Right ventricle myocardium superior (tissue), 1 donor: ENCODE measurements at places on chromosomes 4 and X.

GRCh38 chr4:29082684-29083083 is 1637.5 kb upstream of the PCDH7 start:
- no peak for DNase-seq

DNA sequence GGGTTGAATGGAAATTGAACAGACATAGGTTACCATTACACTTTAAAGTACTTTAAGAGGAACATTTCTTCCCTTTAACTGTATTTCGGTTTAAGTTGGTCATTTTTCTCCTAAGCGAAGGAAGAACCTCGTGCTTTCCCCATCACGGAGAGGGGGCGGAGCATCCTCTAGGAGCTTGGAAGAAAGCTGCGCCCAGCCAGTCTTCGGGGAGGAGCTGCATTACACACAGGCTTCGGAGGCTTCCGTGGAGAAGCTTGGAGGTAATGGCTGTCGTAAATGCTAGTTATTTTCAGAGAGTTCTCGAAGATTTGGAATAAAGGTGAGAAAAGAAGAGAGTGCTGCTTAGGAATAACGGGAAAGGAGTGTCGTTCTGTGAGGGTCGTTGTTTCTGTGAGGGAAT is at the start of gene PWWP3B:
PWWP3B (plus strand) TSS at position 199 of the 400 bp plus-strand sequence. CDS start 37,128 bp downstream, outside the sequence.
- DNase-seq: peak; percentile 45

- DNase-seq: no peak
These were observed 3.8 kb downstream of the SCML1 start for GRCh38 chrX:17741123-17741511.

DNA sequence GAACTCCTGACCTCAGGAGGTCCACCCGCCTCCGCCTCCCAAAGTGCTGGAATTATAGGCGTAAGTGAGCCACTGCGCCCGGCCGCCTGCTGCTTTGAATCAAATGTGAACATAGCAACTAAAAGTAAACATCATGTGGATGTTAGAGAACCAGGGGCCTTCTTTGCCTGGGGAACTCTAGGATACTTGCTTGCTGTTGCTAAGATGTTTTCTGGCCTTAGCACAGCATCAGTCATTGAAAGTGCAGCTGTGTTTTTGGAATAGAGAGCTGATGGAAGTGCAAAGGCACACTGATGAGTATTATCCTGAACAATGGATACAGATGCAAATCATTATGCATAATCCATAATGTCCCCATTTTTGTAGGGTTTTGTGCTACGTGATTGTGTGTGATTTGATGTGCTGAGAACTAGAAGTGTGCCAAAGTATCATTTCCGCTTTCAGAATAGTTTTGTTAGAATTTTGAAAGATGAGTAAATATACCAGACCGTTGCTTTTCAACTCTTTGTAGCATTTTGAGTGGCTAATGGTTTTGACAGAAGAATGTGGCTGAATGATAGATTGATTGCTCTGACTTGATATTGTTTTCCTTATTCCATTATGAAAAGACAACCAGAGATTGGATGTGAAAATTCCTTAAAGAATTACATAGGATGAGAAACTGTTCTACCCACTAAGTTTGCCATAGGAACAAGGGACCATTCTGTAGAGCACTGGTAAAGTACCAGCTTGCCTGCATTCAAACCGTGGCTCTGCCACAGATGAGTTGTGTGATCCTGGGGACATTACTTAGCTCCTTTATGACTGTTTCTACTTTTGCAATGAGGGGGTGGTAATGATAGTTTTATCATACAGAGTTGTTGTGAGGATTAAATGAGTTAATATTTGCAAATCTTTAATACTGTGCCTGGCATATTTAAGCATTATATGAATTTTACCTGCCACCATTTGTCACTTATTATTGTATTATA is 74.7 kb downstream of the REPS2 start:
- DNase-seq: no peak

GRCh38 chr4:165765053-165765452 is 108.0 kb upstream of the TLL1 start:
- no peak for DNase-seq

DNA sequence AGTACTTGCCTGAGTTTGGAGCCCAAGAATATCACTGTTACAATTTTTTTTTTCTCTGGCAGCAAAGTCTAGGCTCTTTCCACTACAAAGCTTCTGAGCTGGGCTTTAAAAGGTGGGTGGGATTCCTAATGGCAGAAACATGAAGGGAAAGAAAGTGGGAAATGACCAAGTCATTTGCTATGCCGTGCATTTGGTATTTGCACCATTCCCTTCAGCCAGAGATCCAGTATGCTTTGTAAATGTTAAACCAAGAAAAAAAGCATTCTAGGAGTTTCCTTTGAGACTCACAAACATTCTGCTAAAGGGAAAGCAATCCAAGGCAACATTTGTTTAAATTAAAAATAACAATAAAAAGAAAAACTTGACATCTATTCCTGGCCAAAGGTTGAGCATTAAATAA is 451.2 kb downstream of the RAB28 start:
- DNase-seq: no peak

GRCh38 chrX:17441965-17442364 is 67.0 kb downstream of the NHS start:
- DNase-seq: no peak

- DNase-seq: no peak
These were observed 42.3 kb downstream of the SPATA4 start for GRCh38 chr4:176153124-176153523.

- DNase-seq: no peak
These were observed 529 bp upstream of the UBA6 start for GRCh38 chr4:67701517-67701850.

GRCh38 chr4:145937971-145938611 is 532 bp downstream of the ZNF827 start:
- no peak for DNase-seq

DNA sequence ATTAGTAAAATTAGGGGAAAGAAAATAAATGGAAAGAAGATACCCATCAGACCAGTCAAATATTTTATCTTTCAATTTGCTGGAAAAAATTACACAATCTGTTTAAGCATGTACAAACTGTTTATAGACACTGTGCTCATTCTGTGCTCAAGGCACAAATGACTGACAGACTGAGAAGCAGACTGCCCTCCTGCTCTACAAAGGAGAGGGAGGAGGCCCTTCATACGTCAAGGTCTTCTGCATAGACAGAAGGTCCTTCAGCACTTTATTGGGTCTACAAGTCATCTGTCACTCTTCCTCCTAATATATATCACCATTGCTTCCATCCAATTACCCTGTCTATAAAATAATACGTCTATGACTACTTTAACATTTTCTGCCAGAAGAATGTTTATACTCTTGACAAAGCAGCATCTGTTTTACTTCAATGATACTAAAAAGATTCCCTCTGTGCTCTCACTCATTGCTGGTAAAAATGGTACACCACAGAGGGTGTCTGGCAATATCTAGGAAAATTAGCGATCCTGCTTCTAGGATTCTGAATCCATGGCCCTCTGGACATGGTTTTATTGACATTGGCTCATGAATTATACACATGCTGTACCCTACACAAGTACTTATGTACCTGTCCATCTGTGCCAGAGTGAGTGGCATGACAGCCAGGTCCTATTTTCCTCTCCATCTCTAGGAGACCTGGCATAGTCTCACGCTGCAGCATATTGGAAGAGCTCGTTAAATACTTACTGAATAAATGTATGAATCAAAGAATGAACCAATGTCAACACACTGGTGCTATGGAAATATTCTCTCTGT is 11.3 kb downstream of the SLC10A6 start:
- DNase-seq: no peak

DNA sequence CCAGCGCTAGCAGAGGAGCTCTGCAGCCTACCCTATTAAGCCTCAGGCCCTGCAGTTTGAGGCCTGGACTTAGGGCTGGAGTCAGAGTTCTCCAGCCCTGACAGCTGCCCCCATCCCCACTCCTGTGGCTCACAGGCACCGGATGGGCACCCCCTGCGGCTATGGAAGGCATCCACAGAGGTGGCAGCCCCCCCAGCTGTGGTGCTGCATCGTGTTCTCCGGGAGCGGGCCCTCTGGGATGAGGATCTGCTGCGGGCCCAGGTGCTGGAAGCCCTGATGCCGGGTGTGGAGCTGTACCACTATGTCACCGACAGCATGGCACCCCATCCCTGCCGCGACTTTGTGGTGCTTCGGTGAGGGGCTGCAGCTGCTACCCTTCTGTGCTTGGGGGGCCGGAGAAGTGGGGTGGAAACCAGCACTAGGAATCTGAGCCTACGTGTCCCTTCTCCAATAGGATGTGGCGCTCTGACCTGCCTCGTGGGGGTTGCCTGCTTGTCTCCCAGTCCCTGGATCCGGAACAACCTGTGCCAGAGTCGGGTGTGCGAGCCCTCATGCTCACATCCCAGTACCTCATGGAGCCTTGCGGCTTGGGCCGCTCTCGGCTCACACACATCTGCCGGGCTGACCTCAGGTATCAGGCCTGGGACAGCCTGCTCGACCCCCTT is 76.2 kb downstream of the STARD8 start:
- DNase-seq: no peak

DNA sequence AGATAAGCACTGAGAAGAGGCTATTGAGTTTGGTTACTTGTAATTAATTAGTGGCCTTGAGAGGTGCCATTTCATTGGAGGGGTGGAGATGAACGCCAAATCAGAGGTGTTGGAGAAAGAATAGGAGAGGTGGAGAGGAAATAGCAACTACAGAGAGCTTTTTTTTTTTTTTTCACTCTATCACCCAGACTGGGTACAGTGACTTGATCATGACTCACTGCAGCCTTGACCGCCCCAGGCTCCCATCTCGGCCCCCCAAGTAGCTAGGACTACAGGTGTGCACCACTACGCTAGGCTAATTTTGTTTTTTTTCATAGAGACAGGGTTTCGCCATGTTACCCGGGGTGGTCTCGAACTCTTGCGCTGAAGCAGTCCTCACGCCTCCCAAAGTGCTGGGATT is 5.2 kb downstream of the NHS start:
- DNase-seq: no peak

GRCh38 chr4:76087007-76087769 is 12.7 kb downstream of the ART3 start:
- no peak for DNase-seq

GRCh38 chr4:142044271-142044670 is 407.9 kb downstream of the IL15 start:
- no peak for DNase-seq

DNA sequence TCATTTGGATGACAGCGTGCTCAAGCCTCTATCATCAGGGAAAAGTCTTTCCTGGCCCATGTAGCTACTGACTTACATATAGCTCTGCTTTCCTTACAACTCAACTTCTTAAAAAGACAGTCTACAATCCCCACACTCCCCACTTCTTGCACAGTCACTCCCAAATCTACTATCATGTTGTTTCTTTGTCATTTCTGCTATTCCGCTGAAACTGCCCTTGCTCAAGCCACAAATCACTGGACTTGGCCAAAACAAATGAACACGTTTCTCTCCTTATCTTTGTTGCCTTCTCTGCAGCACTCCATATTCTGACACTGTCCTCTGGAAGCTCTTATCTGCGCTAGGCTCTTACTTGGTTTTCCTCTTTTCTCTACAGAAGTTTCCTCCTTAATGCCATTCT is 28.2 kb downstream of the GPRIN3 start:
- no peak for DNase-seq

DNA sequence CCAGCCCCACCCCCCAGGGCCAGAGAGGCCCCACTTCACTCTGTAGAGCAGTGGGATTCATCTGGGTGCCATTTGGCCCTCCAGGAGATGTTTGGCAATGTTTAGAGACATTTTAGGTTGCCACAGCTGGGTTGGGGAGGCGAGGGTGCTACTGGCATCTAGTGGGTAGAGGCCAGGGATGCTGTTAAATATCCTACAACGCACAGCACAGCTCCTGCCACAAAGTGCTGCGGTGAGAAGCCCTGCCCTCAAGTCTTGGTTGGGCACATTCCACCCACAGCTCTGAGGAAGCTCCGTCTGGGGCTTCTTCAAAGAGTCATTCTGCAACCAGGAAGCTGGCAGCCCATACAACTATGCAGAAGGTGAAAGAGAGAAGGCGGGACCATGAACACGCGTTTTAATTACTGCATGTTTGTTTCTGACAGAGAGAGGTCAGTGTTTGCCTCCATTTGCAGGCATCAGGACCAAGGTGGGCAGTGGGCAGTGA is 48.1 kb upstream of the FAM9C start:
- peak; percentile 49 for DNase-seq

- DNase-seq: no peak
These were observed 841.6 kb upstream of the AADAT start for GRCh38 chr4:170931321-170931720.

- DNase-seq: no peak
These were observed 118.8 kb upstream of the AFF2 start for GRCh38 chrX:148381603-148382002.

GRCh38 chr4:117949621-117950020 is 84.7 kb upstream of the NDST3 start:
- DNase-seq: no peak

DNA sequence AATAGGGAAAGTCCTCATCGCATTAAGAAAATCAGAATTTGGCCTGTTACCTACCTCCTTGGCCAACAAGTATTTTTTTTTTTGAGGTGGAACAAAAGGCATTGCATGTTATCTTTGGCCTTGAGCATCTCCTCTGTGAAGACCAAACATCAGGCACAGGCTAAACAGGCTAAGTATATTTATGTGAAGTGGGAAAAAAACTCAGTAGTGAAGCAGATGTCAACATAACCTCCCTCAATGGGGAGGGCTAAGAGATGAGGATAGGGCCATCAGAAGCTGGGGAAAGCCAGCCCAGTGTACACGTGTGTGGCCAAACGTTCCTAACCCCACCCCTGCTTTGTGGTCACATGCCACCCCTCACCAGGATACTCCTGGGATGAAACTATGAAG is 102.5 kb downstream of the FNIP2 start:
- DNase-seq: no peak

GRCh38 chr4:80268936-80269335 is 2.5 kb downstream of the FGF5 start:
- DNase-seq: no peak

- no peak for DNase-seq
These were observed 184.9 kb downstream of the FRAS1 start for GRCh38 chr4:78242071-78242470.

- DNase-seq: no peak
These were observed 2595.3 kb downstream of the ARAP2 start for GRCh38 chr4:33649015-33649414.

DNA sequence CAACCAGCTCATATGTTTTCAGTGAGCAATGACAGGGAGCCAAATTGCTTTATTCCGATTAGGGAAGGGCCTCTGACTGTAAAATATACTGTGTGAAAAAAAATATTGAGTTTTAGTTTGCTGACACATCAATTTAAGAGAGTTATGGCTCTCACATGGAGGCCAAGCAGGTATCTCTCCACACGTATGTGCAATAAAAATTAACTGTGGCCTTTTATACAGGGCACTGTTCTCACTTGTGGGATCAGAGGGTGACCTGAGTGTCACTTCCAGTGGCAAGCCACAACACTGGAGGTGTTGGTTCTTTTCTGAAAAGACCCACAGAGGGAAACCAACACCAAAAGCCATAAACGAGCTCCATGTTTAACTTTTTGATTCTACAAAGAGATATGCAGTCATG is 462.8 kb downstream of the MID1IP1 start:
- no peak for DNase-seq

GRCh38 chr4:47842985-47843384 is 5.1 kb upstream of the CORIN start:
- no peak for DNase-seq

GRCh38 chr4:165418073-165418472 is 39.3 kb downstream of the CPE start:
- no peak for DNase-seq
